ENCODE measurements at places on chromosomes 11 and 22.

GRCh38 chr11:15923183-15923582 lies 433.2 kb downstream of the SOX6 start:
- no peak for DNase-seq

- no peak for DNase-seq
These were observed 433.2 kb downstream of the MIAT start for GRCh38 chr22:27090611-27091011.

- DNase-seq, result no peak
These were observed 110.3 kb downstream of the CADM1 start for GRCh38 chr11:115393950-115394349.

GRCh38 chr11:90318651-90319050 lies 95.8 kb upstream of the CHORDC1 start:
- DNase-seq, result no peak

- DNase-seq, result no peak
These were observed 321.0 kb upstream of the PDGFD start for GRCh38 chr11:104484804-104485554.

- DNase-seq, result no peak
These were observed 140.4 kb downstream of the MYO18B start for GRCh38 chr22:25882360-25882759.

- DNase-seq, result no peak
These were observed 23.6 kb upstream of the ALX4 start for GRCh38 chr11:44333271-44334218.

- no peak for DNase-seq
These were observed 1031.8 kb downstream of the NTM start for GRCh38 chr11:132402071-132402684.

All from stimulated activated CD8-positive, alpha-beta memory T cell treated with anti-CD3 and anti-CD28 coated beads, Interleukin-15, amount 100 ng/mL, for 1 hour (primary cell).